Endothelial cell of umbilical vein (primary cell): ENCODE measurements at places on chromosomes 5 and 9. TPM values are rescaled to one million over a fixed set of nuclear protein-coding genes. Genes with fewer than 3 reads are reported as not detected.

Gene BTNL3
- total RNA-seq: not detected in 2 replicates

Gene TICAM2
- total RNA-seq: 3.2 and 3.5 TPM in 2 replicates

Gene THOC3
- total RNA-seq: 35.0 and 66.3 TPM in 2 replicates

Gene CLK4
- total RNA-seq: 19.2 and 19.5 TPM in 2 replicates

Gene LCN15
- total RNA-seq: not detected in 2 replicates

Gene SLC35D2
- total RNA-seq: 28.4 and 29.9 TPM in 2 replicates

Gene CTSV
- total RNA-seq: 0.83 and 1.3 TPM in 2 replicates
